ENCODE measurements at places on chromosomes 3 and 15.
A peak's percentile ranks its signal among the peaks of the same experiment; 100 is the strongest.

DNA sequence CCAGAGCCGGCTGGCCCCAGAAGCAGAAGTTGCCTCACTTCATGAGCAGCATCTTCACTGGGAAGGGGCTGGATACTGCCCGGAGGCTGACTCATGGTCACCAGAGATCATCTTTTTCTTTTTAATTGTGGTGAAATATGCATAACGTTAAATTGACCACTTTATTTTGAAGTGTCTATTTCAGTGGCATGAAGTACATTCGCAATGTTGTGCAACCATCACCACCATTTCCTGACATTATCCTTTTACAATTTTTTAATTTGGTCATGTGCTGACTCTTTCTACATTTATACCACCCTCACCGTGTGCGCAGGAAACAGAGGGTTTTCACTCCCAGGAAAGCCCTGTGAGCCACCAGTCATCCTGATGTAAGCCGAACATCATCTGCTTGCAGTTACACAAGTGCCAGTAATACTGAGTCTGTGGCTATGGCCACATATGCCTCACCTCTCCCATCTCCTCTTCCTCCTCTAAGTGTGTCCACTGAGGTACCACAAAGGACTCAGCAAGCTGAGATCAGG is 51.6 kb upstream of the ABHD17C start:
- no peak for DNase-seq

GRCh38 chr15:62835351-62835750 is 207.2 kb upstream of the TPM1 start:
- no peak for DNase-seq

DNA sequence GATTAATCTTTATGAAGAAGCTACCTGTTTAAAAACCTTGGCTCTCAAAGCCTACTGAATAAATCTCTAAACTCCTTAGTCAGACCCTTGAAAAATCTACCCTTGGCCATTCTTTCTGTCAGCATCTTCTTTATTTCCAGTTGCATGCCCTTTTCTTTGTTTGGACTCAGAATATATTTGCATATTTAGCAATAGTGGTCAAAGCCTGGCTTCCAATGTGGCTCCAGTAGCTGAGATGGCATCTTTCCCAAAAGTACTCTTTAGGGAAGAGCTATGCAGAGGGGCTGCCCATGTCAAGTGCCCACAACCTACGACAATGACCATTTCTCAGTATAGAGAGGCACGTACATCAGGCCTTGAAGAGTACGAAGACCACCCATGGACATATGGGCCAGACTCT is 47.2 kb downstream of the TLNRD1 start:
- no peak for DNase-seq

GRCh38 chr15:48395521-48396011 is 64.3 kb downstream of the DUT start:
- no peak for DNase-seq

- peak; percentile 92 for DNase-seq
Measured at GRCh38 chr3:122101646-122102045, 46.5 kb downstream of the CD86 start.

DNA sequence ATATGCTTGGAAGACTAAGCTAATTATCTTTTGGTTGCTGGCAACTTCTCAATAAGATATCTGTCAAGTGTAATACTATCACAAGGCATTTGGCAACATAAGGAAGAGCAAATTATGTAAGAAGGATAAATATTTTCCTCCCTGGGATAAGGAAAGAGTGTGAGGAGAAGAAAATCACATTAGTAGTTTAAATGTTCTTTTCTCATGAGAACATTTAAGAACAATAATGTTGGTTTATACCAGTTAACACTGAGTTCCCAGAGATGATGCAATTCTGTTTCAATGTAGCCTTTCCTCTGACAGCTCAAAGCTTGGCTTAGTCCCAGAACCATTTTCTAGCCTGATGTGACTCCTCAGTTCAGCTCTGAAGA is 66.1 kb upstream of the NPHP3 start:
- DNase-seq, result no peak

- no peak for DNase-seq
Measured at GRCh38 chr3:136658946-136659682, 93.1 kb downstream of the STAG1 start.

GRCh38 chr3:16807391-16807790 is 77.4 kb upstream of the PLCL2 start:
- DNase-seq, result no peak

DNA sequence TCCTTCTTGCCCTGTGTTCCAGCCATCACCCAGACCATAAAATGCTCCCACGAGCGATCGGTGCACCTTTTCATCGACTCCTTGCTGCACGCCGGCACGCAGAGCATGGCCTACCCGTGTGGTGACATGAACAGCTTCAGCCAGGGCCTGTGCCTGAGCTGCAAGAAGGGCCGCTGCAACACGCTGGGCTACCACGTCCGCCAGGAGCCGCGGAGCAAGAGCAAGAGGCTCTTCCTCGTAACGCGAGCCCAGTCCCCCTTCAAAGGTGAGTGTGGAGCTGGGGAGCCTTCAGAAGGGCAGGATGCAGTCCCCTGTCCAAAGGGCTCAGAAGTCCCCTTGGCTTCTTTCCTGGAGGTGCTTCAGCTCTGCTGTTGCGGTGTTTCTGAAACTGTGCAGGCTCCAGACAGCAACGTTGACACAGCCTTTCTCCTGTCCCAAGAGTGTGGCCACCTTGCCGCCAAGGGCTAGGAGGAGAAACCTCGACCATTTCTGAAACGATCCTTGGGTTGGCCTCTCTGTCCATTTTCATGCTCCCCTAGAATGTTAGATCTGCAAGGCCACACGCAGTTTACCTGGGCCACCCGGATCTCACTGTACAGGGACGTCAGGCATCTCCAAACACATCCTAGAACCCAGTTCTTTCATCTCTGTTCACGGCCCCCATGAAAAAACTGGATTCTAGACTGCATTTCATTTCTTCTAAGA is 116.7 kb downstream of the LIPC start:
- DNase-seq, result no peak

- no peak for DNase-seq
Measured at GRCh38 chr3:10217359-10217758, 30.9 kb upstream of the TATDN2 start.

DNA sequence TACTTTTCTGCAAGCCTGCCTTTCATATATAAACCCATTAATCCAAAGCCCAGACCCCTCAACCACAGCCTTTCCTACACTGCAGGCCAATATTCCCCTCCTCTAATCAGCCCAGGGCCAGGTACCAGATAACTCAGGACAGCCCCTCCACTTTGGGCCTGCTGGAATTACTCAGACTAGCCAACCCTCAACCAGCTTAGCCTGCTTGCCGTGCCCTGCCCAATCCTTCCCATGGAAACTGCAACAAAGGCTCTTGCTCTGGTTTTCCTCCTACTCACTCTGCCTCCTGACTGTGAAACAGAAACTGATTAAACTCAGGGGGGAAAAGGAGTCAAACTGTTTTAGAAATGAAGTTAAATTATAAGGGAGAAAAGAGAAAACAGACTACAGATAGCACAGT is 248.1 kb downstream of the KLF13 start:
- DNase-seq, result no peak

DNA sequence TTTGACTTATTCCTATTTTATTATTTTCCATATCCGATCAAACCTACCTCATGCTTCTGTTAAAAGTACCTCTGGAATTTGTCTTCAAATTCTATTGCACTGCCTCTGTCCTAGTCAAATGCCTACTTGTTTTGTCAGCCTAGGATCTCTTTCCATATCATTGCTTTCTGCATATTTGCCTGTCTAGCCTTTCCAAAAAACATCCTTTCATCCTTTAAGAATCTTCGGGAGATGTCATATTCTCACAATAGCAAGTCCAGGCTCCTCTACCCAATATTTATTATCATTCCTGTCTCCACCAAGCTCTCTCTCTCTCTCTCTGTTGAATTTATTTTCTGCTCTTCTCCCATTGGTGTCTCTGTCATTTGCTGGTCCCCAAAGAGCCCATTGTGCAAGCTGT is 80.1 kb downstream of the LRRC28 start:
- no peak for DNase-seq

DNA sequence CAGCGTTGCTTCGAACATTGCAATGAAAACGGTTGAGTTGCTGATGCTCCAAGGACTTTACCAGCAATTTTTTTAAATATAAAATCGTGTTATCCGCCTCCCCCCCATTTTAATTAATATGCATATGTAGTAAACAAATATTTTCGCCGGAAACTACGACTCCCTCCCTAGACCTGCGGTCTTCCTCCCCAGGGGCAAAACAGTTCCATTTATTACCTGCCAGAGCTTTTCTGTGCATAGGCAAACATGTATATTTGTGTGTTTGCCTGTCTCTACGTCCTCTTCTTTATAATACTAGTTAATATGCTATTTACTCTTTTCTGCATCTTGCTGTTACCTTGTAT is 593 bp upstream of the RSL24D1 start:
- DNase-seq, result no peak

DNA sequence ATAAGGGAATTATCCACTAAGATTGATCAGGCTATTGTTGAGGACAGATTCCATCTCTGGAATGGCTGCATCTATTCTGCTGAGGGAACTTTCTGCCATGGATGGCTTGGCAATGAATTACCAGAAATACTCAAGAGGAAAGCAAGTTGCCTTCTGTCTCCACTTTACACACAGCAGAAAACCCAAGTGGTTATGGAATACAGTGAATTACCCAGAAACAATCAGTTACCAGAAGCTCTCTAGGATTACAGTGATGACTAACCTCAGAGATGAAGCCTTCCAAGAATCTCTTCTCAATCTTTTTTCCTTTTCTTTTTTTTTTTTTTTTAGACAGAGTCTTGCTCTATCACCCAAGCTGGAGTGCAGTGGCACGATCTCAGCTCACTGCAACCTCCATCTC is 183.3 kb downstream of the WDR76 start:
- DNase-seq, result no peak

DNA sequence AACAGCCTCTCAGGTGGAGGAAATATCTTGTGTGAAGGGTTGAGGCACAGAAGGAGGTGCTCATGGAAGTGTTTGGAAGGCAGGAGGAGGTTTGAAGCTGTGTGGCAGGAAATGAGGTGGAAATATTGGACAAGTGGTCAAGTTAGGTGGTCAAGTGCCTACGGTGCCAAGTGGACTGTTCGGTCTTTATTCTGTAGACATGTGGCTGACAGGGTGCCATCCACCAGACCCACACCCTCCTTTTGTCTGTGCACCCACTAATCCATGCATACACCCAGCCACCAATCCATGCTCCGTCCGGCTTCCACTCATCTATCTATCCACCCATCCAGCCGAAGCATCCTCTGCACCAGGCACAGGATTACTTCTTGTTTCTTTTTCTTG is 2.2 kb downstream of the SLC6A20 start:
- DNase-seq, result no peak

DNA sequence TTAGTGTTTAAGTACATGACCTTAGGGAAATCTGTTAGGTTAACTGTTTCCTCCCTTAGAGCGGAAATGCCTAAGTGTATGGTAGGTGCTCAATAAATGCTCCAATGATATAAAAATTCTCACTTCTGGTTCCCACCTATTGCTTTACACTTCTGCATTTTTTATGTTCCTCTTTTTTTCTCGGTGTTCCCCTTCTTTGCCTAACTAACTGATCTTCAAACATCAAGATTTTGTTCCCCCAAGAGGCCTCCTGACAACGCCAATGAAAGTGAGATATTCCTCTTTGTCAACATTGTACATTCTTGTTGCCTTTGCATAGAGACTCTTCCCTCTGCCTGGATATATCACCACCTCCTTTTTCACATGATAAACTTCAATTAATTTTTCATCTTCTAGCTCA is 17.4 kb downstream of the SLC35A5 start:
- no peak for DNase-seq

DNA sequence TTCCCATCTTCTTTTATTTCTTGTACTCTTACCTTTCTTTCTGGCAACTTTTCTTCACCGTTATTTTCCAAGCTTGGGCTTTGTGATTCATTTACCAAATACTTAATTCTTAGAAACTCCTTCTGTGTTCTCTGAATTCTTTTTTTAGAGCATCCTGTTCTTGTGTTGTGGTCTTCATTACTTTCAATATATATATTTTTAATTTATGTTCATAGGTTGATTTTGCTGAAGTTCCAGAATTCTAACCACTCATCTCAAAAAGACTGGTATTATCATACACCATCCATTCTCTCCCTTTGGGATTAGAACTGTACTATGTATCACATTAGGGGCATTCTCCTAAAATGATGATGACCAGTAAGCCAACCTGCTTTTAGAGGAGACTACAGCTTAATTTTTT is 362.3 kb upstream of the CBLB start:
- no peak for DNase-seq

DNA sequence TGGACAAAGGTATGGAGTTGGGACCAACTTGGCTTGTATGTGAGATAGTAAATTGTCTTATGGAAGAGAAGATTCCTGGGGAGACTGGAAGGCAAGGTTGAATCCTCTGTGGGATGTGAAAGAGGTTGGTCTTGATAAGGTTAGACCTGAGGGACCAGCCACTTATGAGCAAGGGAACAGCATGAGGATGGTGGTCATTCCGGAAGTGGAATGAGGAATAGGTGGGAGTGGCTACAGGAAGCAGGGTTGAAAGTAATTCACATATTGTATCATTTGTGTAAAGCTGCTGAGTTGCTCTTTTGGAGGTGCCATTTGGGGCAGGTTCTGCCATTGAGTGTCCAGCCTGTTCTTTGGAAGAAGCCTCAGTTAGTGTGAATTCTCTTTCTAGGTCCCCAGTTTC is 13.2 kb downstream of the USP13 start:
- DNase-seq, result no peak

GRCh38 chr3:114451561-114452018 is 157.8 kb downstream of the TIGIT start:
- DNase-seq, result no peak

DNA sequence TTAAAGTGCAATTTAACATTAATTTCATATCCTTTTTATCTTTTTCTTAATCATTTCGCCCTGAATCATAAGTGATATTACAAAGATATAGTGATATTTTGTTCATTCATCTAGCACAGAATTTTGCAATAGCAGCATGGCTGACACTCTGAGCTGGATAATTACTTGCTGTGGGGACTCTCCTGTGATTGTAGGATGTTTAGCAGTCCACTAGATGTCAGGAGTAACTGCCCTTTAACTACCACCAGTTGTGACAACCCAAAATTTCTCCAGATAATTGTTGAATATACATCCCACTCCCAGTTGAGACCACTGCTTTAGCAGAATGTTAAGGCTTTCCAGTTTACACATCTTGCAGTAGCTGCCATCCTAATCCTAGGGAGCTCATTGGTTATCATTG is 196.8 kb upstream of the MBNL1 start:
- no peak for DNase-seq

- no peak for DNase-seq
Measured at GRCh38 chr3:191894406-191894805, 433.4 kb downstream of the PYDC2 start.

GRCh38 chr15:54571576-54571975 is 593.3 kb downstream of the UNC13C start:
- no peak for DNase-seq

GRCh38 chr3:7506606-7507180 is 645.8 kb downstream of the GRM7 start:
- no peak for DNase-seq

Data from GM12878 (cell line).